ENCODE measurements at places on chromosomes 5 and 9. TPM values are rescaled to one million over a fixed set of nuclear protein-coding genes. Genes with fewer than 3 reads are reported as not detected.
A peak's percentile ranks its signal among the peaks of the same experiment; 100 is the strongest.

PCDHB7 gene
- total RNA-seq: not detected

IRX4 gene
- total RNA-seq: not detected

ANKRD18A gene
- not detected for total RNA-seq

PIGO gene
- total RNA-seq: 34.1 TPM

OR1Q1 gene
- total RNA-seq: not detected

SEMA4D gene
- 68.0 TPM for total RNA-seq

CATSPER3 gene
- 0.98 TPM for total RNA-seq

DNA sequence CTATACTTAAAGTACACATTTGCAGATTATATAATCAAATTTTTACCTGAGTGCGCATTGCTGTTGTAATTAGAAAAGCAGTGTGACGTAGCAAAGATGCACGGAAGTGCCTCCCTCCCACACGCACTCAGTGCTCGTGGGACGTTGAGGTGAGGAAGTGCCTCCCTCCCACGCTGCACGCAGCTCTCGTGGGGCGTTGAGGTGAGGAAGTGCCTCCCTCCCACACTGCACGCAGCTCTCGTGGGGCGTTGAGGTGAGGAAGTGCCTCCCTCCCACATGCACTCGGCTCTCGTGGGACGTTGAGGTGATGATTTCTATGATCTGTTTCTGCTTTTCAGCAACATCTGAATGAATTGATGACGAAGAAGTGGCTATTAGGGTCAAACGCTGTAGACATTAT lies 21.0 kb downstream of the EXOC3 start:
- no peak overlapping the region for H3K4me3 ChIP-seq
- DNase-seq: peak; percentile 61
- H3K4me1 ChIP-seq: peaks cover 37% of the 10 kb centered on the region
- peak overlapping the region; percentile 13 for H3K27ac ChIP-seq
- peaks cover 55% of the 10 kb centered on the region for H3K36me3 ChIP-seq

DNA sequence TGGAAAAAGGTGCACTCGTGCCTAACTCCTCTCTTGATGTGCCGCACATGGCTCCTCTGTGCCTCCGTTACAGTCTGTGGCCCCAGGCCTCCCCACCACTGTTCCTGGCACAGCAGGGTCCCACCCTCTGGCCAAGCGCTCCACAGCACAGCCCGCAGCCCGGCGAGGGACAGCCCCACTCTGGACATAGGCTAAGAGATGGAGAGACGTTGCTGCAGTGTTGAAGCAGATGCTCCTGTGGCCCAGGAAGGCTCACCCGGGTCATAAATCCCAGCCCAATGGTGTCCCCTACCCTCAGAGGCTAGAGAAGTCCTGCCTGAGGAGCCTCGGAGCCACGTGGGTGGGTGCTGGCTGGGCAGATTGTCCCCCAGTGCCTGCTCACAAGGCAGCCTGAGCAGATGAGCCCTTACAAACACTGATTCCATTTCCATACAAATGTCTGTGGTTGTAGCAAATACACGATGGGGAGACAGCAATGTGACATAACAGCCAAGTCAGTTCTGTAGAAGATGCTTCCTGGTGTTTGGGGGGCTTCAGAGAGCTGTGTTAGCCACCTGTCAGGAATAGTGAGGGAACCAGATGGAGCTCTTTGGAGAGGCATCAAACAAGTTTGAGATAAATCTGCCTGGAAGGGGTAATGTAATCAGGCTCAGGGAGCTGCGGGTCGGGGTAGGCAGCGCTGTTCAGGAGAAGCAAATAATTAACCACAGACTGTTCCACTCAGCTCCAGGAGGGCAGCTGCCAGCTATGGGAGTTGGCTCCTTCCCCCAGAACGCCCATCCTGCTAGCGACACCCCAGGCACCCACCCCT lies 41.7 kb downstream of the C5orf15 start:
- H3K27ac ChIP-seq: peak overlapping the region; percentile 73
- H3K36me3 ChIP-seq: no peaks in the 10 kb centered on the region
- H3K27me3 ChIP-seq: no peaks in the 10 kb centered on the region
- no peak for DNase-seq
- no peak overlapping the region for H3K4me3 ChIP-seq

GRCh38 chr5:179994583-179995323 lies 76.8 kb downstream of the RNF130 start:
- H3K27ac ChIP-seq: no peak overlapping the region
- peaks cover 1% of the 10 kb centered on the region for H3K27me3 ChIP-seq
- no peak for DNase-seq
- H3K4me3 ChIP-seq: no peak overlapping the region

DNA sequence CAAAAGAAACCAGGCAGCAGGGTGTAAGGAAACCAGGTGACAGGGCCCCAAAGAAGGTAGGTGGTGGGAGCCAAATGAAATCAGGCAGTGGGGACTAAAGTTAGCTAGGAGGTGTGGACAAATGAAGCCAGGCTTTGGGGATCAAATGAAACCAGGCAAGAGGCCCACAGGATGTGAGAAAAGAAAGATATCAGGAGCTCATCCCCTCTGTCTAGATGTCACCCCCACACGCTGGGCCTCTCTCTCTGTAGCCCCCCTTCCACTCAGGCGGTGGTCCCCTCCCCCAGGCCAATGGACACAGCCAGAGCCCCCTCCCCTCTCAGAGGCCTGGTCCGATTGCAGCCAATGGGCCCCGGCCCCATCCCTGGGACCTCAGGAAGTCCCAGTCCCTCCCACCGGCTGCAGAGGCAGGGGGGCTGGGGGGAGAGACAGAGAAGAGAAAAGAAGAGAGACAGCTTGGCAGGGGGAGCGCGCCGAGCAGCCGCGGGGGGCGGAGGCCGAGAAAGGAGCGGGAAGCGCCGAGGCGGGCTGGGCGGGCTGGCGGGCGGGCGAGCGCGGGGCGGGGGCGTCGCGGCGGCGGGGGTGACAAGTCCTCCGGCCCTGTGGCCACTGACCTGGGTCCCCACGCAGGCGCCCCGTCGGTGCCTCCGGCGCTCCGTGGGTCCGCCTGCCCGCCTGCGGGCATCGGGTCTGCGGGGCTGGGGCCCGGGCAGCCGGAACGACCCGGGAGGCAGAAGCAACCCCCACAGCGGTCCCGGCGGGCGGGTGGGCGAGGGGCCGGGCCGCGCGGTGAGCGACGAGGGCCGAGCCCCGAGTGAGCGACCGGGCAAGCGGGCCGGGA lies 11.9 kb downstream of the CNTFR start:
- H3K4me1 ChIP-seq: peaks cover 12% of the 10 kb centered on the region
- H3K4me3 ChIP-seq: peak overlapping the region; percentile 70
- DNase-seq: no peak

GRCh38 chr5:106521701-106522100 lies 1149.0 kb downstream of the EFNA5 start:
- DNase-seq: no peak
- no peaks in the 10 kb centered on the region for H3K27me3 ChIP-seq
- H3K36me3 ChIP-seq: no peaks in the 10 kb centered on the region

GRCh38 chr9:115035841-115036612 lies 81.9 kb downstream of the TNC start:
- H3K27me3 ChIP-seq: peaks cover 5% of the 10 kb centered on the region
- peak overlapping the region; percentile 2 for H3K4me3 ChIP-seq
- no peak for DNase-seq
- peak overlapping the region; percentile 8 for H3K27ac ChIP-seq
- no peaks in the 10 kb centered on the region for H3K36me3 ChIP-seq

DNA sequence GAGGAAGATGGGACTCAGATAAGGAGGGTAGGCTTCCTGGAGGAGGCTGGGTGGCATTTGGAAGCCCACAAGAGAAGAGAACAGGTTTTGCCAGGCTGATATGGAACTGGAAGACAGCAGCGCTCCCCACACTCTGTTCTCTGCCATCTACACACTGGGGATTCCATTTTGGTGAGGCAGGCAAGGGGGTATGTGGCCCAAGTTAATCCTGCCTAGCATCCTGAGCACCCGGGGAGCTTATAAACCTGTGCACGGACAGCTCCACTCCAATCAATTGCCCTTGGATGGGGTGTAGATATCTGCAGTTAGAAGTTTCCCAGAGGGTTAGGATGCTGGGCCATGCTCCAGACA lies 158.8 kb downstream of the MACROH2A1 start:
- H3K4me1 ChIP-seq: no peaks in the 10 kb centered on the region
- no peaks in the 10 kb centered on the region for H3K36me3 ChIP-seq
- H3K4me3 ChIP-seq: no peak overlapping the region

DNA sequence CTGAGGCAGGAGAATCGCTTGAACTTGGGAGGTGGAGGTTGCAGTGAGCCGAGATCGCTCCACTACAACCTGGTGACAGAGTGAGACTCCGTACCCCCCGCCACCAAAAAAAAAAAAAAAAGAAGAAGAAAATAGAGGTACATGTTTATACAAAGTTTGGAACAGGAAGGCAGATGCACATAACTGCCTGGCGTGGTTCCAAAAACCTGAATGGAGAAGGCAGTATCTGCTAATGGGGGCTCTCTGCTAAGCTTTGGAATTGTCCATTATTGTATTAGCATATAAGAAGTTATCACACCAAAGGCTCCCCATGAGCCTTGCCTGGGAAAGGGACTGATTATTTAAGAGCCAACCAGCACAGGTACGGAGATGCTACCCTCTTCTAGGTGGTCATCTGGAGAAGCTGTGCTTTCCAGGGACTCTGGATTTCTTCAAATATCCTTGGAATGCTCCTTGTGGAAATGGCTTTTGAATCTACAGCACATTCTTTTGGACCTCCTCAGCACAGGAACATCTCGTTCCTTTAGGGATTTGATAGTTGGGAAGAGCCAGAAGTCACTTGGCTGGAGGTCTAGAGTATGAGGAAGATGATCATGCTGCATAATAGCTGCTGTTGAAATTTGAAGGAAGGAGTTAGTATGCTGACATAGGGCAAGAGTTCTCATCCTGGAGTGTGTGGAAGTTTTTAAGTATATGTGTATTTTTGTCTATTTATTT lies 42.5 kb upstream of the ABCA1 start:
- H3K27ac ChIP-seq: no peak overlapping the region
- peaks cover 10% of the 10 kb centered on the region for H3K4me1 ChIP-seq
- DNase-seq: no peak
- no peak overlapping the region for H3K4me3 ChIP-seq
- peaks cover 16% of the 10 kb centered on the region for H3K27me3 ChIP-seq
- peaks cover 3% of the 10 kb centered on the region for H3K36me3 ChIP-seq

DNA sequence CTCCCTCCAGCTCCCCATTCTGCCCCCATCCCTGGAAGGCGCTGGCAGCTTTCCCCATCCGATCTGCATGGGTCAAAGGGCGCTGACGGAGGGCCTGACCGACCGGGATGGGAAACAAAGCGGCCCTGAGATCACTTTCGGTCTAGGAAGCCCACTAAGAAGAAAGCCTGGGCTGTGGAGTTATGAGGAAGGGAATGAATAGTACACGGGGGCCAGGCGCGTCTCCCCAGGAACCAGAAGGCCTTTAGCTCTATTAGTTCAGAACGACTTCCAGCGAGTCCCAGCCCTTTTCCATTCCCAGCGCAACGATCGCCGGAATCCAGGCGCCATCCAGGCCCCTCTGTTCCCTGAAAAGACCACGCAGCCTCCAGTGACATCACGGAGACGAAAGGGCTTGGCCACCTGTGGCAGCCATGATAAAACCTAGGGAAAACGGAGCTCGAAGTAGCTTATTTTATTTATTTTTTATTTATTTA lies 70.1 kb upstream of the CCDC180 start:
- H3K27ac ChIP-seq: peak overlapping the region; percentile 69
- H3K4me1 ChIP-seq: peaks cover 18% of the 10 kb centered on the region
- peak overlapping the region; percentile 95 for H3K4me3 ChIP-seq
- H3K36me3 ChIP-seq: peaks cover 7% of the 10 kb centered on the region
- no peak for DNase-seq
- H3K27me3 ChIP-seq: peaks cover 5% of the 10 kb centered on the region

- H3K27ac ChIP-seq: no peak overlapping the region
- DNase-seq: no peak
- no peak overlapping the region for H3K4me3 ChIP-seq
- H3K4me1 ChIP-seq: no peaks in the 10 kb centered on the region
- peaks cover 2% of the 10 kb centered on the region for H3K27me3 ChIP-seq
- H3K36me3 ChIP-seq: no peaks in the 10 kb centered on the region
Observed at GRCh38 chr5:125424402-125425141, 678.1 kb upstream of the ZNF608 start.

GRCh38 chr5:57831932-57832331 lies 349.3 kb upstream of the ACTBL2 start:
- no peak for DNase-seq
- H3K27ac ChIP-seq: no peak overlapping the region
- H3K27me3 ChIP-seq: no peaks in the 10 kb centered on the region

DNA sequence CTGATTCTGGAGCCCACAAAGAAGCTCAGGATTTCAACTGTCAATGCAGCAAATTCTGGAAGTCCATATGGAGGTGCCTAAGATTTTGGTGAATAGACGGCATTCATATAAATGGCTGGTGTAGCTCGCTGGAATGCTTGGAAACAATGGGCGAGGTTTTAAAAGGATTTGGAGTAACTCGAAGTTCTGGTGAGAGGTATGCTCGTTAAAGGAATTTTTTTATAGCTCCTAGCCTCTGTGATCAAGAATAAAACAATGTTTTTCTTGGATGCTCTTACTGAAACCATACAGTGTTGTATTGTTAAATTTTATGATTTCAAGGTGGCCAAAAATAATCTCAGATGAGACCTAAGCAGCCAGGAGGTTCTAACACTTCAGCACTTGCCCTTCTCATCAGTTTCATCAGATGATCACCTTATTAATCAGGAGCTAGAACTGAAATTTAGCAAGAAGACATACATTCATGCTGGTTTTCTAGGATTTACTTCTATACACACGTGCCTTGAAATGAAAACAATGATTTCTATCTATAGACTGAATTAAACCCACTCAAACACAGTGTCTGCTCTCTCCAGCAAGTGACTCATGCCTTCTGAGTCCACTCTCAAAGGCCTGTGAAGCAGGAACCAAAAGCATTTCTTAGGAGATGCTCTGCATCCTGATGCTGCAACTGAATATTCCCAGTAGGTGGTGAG lies 79.2 kb downstream of the OTULIN start:
- H3K27ac ChIP-seq: no peak overlapping the region
- peaks cover 51% of the 10 kb centered on the region for H3K36me3 ChIP-seq
- H3K4me1 ChIP-seq: peaks cover 26% of the 10 kb centered on the region
- H3K4me3 ChIP-seq: peak overlapping the region; percentile 3
- DNase-seq: no peak

- H3K4me3 ChIP-seq: peak overlapping the region; percentile 95
- peak overlapping the region; percentile 92 for H3K27ac ChIP-seq
- peaks cover 17% of the 10 kb centered on the region for H3K4me1 ChIP-seq
- no peak for DNase-seq
Observed at GRCh38 chr5:160119905-160120266, 636 bp upstream of the PWWP2A start.

- no peaks in the 10 kb centered on the region for H3K36me3 ChIP-seq
- peaks cover 13% of the 10 kb centered on the region for H3K4me1 ChIP-seq
- no peak overlapping the region for H3K27ac ChIP-seq
- H3K4me3 ChIP-seq: no peak overlapping the region
- DNase-seq: no peak
- peaks cover 4% of the 10 kb centered on the region for H3K27me3 ChIP-seq
Observed at GRCh38 chr9:20199111-20199510, 410.3 kb upstream of the SLC24A2 start.

DNA sequence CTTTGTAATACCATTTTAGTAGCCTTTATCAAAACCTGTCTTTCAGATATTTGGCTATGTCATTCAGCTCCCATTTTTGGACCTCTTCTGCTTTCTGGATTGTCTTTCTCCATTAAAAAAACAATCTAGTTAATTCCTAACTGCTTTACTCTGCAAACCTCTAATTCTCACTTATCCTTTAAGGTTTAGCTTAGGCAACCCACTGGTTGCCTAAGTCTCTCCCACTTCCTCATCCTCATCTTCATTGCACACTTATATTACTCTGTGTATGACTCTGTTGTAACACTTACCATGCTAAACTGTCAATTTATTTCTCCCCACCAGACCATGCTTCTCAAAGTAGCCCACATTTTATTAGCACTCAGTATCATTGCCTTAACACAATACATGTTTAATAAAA lies 205.0 kb upstream of the DMRTA1 start:
- no peak for DNase-seq
- no peaks in the 10 kb centered on the region for H3K27me3 ChIP-seq
- peak overlapping the region; percentile 20 for H3K27ac ChIP-seq
- H3K4me1 ChIP-seq: peaks cover 61% of the 10 kb centered on the region
- H3K4me3 ChIP-seq: peak overlapping the region; percentile 64
- no peaks in the 10 kb centered on the region for H3K36me3 ChIP-seq

Measured in activated B cell treated with CpG ODN at 0.5 μM for 24 hours (primary cell).